Liver (tissue), 10 donors: ENCODE measurements at places on chromosomes 5 and 9. TPM values are rescaled to one million over a fixed set of nuclear protein-coding genes. Genes with fewer than 3 reads are reported as not detected.

- H3K4me1 ChIP-seq, result no peaks in the 10 kb centered on the region
- no peaks in the 10 kb centered on the region for H3K27me3 ChIP-seq
- DNase-seq, result no peak
- H3K4me3 ChIP-seq, result no peak overlapping the region
Measured at GRCh38 chr5:65874241-65874640, 52.1 kb upstream of the ERBIN start.

The FIBCD1 gene
- not detected for polyA plus RNA-seq

DNA sequence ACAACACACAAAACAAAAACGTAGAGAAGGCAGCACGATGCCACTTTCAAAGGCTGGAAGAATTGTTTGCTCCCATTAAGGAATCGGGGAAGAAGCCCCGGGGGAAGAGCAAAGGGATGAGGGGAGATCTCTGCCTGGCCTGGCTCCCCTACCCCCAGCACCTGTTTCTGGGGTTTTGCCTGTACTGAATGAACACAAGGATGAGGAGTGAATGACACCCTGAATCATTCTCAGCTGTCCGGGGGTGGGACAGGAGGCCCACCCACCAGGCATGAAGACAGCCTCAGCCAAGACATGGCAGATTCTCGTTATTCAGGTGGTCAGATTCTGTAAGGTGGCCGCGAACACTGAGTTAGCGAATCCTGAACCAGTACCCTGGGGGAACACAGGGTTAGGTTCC, 7.5 kb downstream of the TBC1D9B start:
- H3K36me3 ChIP-seq, result peaks cover 5% of the 10 kb centered on the region
- no peak for DNase-seq
- no peak overlapping the region for H3K4me3 ChIP-seq
- H3K27me3 ChIP-seq, result no peaks in the 10 kb centered on the region

The DPM2 gene
- 22.0 TPM for polyA plus RNA-seq

DNA sequence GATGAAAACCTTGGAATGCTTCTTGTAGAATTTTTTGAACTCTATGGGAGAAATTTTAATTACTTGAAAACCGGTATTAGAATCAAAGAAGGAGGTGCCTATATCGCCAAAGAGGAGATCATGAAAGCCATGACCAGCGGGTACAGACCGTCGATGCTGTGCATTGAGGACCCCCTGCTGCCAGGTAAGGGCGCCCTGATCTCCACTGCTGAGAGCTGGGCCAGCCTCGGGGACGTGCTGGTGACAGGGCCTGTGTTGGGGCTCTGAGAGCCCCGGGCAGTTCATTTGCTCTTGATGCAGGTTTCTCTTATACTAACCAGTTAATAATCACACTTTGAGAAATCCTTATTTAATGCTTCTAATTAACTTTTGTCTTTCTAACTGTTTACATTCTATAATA, 33.0 kb downstream of the TENT4A start:
- H3K27me3 ChIP-seq, result no peaks in the 10 kb centered on the region
- peaks cover 44% of the 10 kb centered on the region for H3K36me3 ChIP-seq
- H3K4me3 ChIP-seq, result no peak overlapping the region
- H3K4me1 ChIP-seq, result peaks cover 5% of the 10 kb centered on the region
- H3K27ac ChIP-seq, result no peak overlapping the region

DNA sequence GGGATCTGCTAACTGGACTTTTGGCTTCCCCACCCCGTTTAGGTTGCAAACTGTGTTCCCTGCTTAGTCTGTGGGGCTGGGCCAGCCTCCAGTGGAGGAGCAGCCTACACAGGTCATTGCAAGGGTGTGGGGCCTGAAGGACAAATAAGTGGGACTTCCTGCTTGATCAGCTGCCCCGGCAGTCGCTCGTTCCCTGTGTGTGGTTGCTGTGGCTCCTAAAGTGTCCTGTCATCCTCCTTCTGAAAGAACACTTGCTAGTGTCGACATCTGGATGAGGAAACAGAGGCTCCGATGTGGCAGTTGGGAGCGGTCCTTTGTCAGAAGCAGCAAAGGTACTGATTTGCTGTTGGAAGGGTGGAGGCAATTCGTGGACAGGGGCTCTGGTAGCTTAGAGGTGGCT, 88.9 kb upstream of the TBCA start:
- no peak for DNase-seq
- no peaks in the 10 kb centered on the region for H3K27me3 ChIP-seq
- H3K27ac ChIP-seq, result no peak overlapping the region
- no peak overlapping the region for H3K4me3 ChIP-seq
- no peaks in the 10 kb centered on the region for H3K36me3 ChIP-seq

The ELAVL2 gene
- polyA plus RNA-seq, result not detected

DNA sequence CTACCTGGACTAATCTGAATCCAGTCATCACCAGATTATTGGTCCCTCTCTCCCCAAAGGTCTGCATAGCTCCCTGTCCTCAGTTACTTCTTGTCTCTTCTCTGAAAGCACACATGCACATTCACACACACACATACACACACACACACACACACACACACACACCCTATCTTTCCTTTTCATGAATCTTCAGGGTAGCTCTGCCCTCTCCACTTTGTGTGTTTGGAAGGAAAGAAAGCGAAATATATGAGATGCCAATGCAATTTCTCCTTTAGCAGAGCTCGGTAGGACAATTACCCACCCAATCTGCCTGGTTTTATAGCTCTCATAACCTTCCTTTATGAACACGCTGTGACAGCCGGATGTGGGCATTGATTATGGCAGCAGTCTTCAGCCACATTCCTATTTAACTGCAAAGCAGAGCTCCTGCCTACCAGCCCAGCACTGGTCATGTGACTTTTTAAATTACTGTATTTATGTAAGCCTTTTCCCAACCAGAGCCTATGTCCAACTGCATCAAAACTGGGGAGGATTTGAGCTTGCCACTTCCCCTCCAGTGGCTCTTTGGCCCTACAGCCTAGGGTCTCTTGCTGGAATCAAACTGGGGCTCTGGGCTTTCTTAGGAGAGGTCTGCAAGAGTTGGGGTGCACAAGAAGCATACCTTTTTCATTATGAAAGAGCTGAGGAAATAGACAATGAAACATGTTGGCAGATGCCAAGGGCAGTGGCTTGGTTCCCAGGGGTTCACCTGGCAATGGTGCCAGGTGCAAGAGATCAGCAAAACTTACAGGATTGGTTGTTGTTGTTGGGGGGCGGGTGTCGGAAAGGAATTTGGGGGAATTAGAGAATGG, 20.8 kb upstream of the MATR3 start:
- no peak for DNase-seq
- H3K4me1 ChIP-seq, result peaks cover 23% of the 10 kb centered on the region
- H3K27me3 ChIP-seq, result no peaks in the 10 kb centered on the region
- H3K4me3 ChIP-seq, result no peak overlapping the region

DNA sequence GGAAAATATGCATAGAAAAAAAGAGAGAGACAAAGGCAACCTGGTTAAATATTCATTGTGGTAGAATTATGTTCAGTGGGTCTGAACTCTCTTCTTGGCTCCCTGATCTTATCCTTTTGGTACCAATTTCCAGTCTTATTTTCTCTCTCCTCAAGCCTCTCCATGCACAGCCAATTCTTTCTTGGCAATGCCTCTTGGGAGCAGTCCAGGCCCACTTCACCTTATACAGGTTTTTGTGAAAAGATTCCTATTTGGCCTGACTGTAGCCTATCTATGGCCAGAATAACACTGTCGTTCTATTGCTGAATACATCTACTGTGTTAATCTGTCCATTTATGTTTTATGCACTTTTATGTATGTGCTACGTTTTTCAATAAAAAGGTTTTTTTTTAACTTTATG, 2.7 kb downstream of the ELOVL7 start:
- H3K27ac ChIP-seq, result no peak overlapping the region
- H3K4me3 ChIP-seq, result no peak overlapping the region
- H3K4me1 ChIP-seq, result peaks cover 11% of the 10 kb centered on the region
- H3K36me3 ChIP-seq, result no peaks in the 10 kb centered on the region
- H3K27me3 ChIP-seq, result peaks cover 10% of the 10 kb centered on the region
- DNase-seq, result no peak

DNA sequence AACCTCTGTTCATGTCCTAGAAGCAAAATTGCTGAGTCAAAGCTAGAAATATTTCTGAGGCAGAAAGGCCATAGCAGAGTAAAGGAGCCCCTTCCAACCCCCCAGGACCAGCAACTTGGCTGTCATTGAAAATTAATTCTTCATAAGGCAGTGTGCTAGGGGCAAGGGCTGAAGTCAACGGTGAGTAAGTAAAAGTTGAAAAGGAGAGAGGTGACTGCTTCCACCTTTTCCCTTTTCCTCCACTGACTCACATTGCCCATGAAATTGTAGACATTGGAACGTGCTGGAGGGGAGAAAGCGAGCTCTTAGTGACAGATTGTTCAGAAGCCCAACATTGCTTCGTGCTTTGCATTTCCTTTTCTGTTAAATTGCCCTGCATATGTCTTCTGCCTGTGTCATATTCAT, 19.1 kb downstream of the GLRA1 start:
- no peak for DNase-seq
- no peaks in the 10 kb centered on the region for H3K27me3 ChIP-seq
- no peaks in the 10 kb centered on the region for H3K4me1 ChIP-seq
- no peaks in the 10 kb centered on the region for H3K36me3 ChIP-seq

- no peaks in the 10 kb centered on the region for H3K36me3 ChIP-seq
- H3K27me3 ChIP-seq, result no peaks in the 10 kb centered on the region
- H3K4me3 ChIP-seq, result no peak overlapping the region
Measured at GRCh38 chr5:76720988-76721569, 5.2 kb downstream of the F2R start.

DNA sequence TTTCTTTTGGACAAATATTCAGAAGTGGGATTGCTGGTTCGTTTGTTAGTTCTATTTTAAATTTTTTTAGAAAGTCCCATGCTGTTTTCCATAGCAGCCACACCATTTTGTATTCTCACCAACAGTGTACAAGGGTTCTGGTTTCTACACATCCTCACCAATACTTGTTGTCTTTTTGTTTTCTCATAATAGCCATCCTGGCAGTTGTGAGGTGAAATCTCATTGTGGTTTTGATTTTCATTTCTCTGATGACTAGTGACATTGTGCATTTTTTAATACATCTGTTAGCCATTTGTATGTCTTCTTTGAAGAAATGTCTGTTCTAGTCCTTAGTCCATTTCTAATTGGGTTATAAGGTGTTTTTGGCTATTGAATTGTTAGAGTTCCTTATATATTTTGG, 214.3 kb downstream of the ARRDC3 start:
- DNase-seq, result no peak
- H3K4me1 ChIP-seq, result no peaks in the 10 kb centered on the region
- H3K27ac ChIP-seq, result no peak overlapping the region
- no peaks in the 10 kb centered on the region for H3K36me3 ChIP-seq

DNA sequence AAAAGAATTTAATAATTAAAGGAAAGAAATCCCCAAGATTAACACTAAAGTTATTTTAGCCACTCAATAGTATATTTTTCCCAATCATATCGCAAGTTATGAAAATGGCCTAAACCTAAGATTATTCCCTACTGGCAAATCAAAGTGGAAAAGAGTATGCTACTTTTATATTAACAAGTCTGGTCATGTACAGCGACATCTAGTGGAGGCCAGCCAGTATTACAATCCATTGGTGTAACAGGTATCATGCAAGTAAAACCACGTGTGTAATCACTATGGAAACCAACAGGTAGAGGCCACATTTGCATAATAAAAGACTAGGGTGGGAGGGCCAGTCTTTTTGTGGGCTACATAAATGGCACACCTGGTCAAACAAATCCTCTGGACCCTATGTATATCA, 976.4 kb upstream of the CDH9 start:
- H3K27me3 ChIP-seq, result no peaks in the 10 kb centered on the region
- no peak overlapping the region for H3K27ac ChIP-seq

DNA sequence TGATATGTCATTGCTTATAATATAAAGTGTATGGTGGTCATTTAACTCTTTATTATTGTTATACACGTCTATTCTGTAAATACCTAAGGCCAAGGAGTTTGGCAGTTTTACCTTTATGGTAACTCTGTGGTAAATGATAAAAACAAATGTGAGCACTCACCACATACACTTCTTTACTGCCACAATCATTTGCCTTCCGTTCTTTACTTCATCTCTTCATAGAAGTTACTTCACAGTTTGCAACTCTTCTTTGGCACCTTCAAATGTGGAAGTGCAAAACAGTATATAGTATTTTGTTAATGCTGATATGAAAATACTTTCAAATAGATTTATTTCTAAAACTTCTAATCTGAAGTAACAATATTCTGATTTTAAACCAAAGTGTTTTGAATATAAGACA, 4.4 kb upstream of the MEF2C start:
- H3K27me3 ChIP-seq, result no peaks in the 10 kb centered on the region
- no peak overlapping the region for H3K27ac ChIP-seq
- DNase-seq, result no peak
- no peak overlapping the region for H3K4me3 ChIP-seq
- H3K4me1 ChIP-seq, result peaks cover 8% of the 10 kb centered on the region
